ENCODE measurements at places on chromosomes 5 and 9. TPM values are rescaled to one million over a fixed set of nuclear protein-coding genes. Genes with fewer than 3 reads are reported as not detected.

Gene ALG2
- total RNA-seq: 38.2 TPM

Gene CMYA5
- 41.5 TPM for total RNA-seq

DNA sequence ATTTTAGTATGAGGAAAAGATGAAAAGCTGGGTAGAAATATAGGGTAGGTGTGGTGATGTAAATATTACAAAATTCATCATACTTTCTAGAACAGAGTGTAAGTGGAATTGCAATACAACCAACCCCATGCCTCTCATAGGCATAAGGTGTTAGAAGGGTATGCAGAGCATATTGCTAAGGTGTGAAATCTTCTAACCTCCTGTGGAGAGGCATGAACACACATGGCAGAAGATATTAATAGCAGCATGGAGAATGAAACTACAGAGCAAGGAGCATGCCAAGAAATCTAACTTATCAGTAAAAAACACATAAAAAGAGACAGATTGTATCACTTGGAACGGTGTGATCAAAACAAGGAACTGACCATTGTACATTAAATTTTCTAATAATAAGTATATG lies 441.5 kb downstream of the CDH18 start:
- H3K4me3 ChIP-seq: no peak overlapping the region
- H3K4me1 ChIP-seq: no peaks in the 10 kb centered on the region
- DNase-seq: no peak
- no peaks in the 10 kb centered on the region for H3K27me3 ChIP-seq

Gene SLC1A3
- 33.3 TPM for total RNA-seq

DNA sequence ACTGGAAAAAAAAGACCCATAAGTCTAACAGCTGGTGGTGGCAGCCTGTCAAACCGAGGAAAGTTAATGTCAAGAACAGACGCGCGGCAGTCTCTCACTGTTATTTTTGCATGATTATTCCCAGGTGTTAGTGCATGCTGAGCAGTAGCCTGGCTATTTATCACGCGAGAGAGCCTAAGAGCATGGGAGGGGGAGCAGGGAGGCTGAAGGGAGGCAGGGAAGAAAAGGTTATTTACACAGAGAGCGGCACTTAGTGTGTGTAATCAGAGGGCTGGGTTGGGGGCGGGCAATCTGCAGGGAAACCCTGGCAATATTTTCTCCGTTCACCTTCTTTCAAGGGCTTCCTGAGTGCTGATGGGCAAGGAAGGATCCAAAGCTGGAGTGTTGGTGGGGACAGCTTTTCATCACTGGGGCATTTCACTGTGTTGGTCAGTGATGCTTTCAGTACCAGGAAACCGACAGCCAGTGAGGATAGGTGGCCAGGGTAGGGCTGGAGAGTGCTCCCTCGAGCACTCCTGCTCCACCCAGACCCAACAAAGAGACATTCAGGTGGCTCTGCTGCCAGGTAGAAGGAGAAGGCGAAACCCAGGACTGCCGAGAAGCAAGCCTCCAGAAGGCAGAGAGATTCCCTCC lies 39.6 kb downstream of the ZNF608 start:
- peak; percentile 30 for DNase-seq
- H3K4me3 ChIP-seq: no peak overlapping the region
- H3K4me1 ChIP-seq: peaks cover 7% of the 10 kb centered on the region
- no peak overlapping the region for H3K27ac ChIP-seq
- H3K36me3 ChIP-seq: no peaks in the 10 kb centered on the region

DNA sequence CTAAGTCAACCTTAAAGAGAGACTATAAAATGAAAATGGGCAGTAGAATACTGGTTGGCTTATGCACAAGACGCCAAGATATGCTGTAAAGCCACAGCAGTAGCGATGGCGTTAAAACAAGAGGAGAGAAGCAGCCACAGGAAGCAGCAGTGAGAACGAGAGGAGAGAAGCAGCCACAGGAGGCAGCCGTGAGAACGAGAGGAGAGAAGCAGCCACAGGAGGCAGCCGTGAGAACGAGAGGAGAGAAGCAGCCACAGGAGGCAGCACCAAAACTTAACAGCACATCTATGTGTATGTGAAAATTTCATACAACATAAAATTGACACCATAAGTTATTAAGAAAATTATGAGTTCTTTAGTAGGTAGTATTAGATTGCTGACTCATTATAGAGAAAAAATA lies 2318.6 kb upstream of the ACO1 start:
- no peak for DNase-seq
- H3K4me1 ChIP-seq: no peaks in the 10 kb centered on the region
- no peak overlapping the region for H3K4me3 ChIP-seq

- no peak overlapping the region for H3K4me3 ChIP-seq
- H3K4me1 ChIP-seq: no peaks in the 10 kb centered on the region
- DNase-seq: no peak
- no peaks in the 10 kb centered on the region for H3K36me3 ChIP-seq
Measured at GRCh38 chr9:108654566-108654965, 201.2 kb downstream of the ACTL7B start.

Gene OR2Y1
- total RNA-seq: not detected

DNA sequence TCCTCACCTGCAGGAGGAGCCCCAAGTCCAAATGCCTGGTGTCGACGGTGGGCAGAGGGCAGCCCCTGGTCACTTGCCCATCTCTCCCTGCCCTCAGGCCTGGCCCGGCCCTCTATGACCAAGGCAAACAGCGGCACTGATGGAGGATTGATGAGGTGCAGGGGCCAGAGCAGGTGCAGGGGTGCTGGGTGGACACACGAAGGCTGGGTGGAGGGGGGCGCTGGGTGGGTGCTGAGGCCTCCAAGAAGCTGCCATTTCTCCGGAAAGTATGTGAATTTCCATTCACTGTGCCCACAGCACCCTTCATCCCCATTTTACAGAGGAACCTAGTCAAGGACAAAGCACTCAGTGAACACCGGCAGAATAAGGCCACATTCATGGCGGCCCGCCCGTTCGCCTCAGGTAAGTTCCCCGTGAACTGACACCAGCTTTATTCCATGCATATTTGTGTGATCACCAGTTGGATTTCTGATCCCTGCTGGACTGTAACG lies 143.8 kb upstream of the PPP1R26 start:
- H3K27ac ChIP-seq: no peak overlapping the region
- no peak for DNase-seq
- no peak overlapping the region for H3K4me3 ChIP-seq
- H3K4me1 ChIP-seq: peaks cover 3% of the 10 kb centered on the region

GRCh38 chr5:126351153-126351552 lies 72.1 kb upstream of the GRAMD2B start:
- no peak overlapping the region for H3K4me3 ChIP-seq
- H3K27me3 ChIP-seq: no peaks in the 10 kb centered on the region
- no peak for DNase-seq
- no peaks in the 10 kb centered on the region for H3K36me3 ChIP-seq
- peaks cover 2% of the 10 kb centered on the region for H3K4me1 ChIP-seq

Gene PFN3
- total RNA-seq: not detected

Gene PCDHGC3
- 67.7 TPM for total RNA-seq

GRCh38 chr9:129146441-129146941 lies 31.6 kb downstream of the IER5L start:
- H3K27me3 ChIP-seq: no peaks in the 10 kb centered on the region
- H3K4me1 ChIP-seq: peaks cover 43% of the 10 kb centered on the region
- no peaks in the 10 kb centered on the region for H3K36me3 ChIP-seq
- H3K27ac ChIP-seq: peak overlapping the region; percentile 92
- peak; percentile 66 for DNase-seq

- H3K36me3 ChIP-seq: no peaks in the 10 kb centered on the region
- H3K4me3 ChIP-seq: no peak overlapping the region
- H3K27ac ChIP-seq: no peak overlapping the region
- DNase-seq: no peak
Measured at GRCh38 chr9:71562140-71562539, 206.2 kb downstream of the CEMIP2 start.

DNA sequence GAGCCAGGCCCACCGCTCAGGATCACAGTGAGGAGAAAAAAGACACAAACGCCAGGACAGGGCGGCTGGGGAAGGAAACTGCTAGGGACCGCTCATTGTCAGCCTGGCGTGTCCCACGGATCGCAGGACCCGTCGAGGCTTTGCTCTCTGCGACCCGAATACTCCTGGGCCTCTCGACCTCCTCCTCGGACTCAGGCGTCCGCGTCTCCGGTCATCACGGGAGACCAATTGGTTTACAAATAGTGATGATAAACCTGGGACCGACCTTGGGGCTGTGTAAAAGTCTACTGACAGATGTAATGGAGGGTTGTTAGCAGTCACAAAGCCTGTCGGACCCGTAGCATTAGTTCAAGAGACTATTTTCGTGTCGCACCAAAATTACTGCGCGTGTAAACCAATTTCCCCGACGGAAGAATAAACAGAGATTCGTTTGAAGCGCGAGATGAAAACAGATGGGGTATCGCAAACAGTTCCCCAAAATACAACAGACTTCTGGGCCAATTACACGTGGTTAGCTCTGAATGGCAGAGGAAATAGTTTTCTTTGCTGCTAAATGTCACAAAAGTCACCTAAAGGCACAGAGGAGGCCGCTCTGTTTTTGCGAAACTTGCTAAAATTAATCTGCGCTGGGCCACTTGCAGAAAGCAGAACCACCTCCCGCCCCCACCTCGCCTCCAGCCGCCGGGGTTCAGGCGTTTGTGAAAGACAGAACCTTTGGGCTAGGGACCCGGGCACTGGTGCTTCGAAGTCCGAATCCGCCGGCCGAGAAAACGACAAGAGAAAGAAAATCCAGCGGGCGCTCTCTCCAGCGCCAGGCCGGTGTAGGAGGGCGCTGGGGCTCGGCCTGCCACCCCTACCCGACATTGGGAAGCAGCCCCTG lies 67.6 kb downstream of the FOXD1 start:
- no peak for DNase-seq
- no peaks in the 10 kb centered on the region for H3K36me3 ChIP-seq
- no peaks in the 10 kb centered on the region for H3K27me3 ChIP-seq
- peaks cover 5% of the 10 kb centered on the region for H3K4me1 ChIP-seq
- H3K4me3 ChIP-seq: no peak overlapping the region
- H3K27ac ChIP-seq: no peak overlapping the region

Gene MED27
- total RNA-seq: 17.5 TPM

- no peaks in the 10 kb centered on the region for H3K27me3 ChIP-seq
- no peak overlapping the region for H3K4me3 ChIP-seq
- H3K36me3 ChIP-seq: no peaks in the 10 kb centered on the region
- peaks cover 10% of the 10 kb centered on the region for H3K4me1 ChIP-seq
- H3K27ac ChIP-seq: no peak overlapping the region
Measured at GRCh38 chr5:470961-471749, 28.2 kb downstream of the EXOC3 start.

GRCh38 chr9:137114613-137115393 lies at the start of gene DPP7:
Gene DPP7, minus strand, starts transcription at chr9:137114733. Its CDS starts 20 bp downstream, at chr9:137114713.
- H3K4me1 ChIP-seq: peaks cover 4% of the 10 kb centered on the region
- H3K36me3 ChIP-seq: no peaks in the 10 kb centered on the region
- no peak within 1 kb of the TSS for H3K27ac ChIP-seq
- H3K27me3 ChIP-seq: no peaks in the 10 kb centered on the region
- H3K4me3 ChIP-seq: peak within 1 kb of the TSS; percentile 58
- DNase-seq: peak; percentile 79

Gene ADGRD2
- not detected for total RNA-seq

Gene PCDHB4
- 2.5 TPM for total RNA-seq

Gene TRIM14
- 3.6 TPM for total RNA-seq

DNA sequence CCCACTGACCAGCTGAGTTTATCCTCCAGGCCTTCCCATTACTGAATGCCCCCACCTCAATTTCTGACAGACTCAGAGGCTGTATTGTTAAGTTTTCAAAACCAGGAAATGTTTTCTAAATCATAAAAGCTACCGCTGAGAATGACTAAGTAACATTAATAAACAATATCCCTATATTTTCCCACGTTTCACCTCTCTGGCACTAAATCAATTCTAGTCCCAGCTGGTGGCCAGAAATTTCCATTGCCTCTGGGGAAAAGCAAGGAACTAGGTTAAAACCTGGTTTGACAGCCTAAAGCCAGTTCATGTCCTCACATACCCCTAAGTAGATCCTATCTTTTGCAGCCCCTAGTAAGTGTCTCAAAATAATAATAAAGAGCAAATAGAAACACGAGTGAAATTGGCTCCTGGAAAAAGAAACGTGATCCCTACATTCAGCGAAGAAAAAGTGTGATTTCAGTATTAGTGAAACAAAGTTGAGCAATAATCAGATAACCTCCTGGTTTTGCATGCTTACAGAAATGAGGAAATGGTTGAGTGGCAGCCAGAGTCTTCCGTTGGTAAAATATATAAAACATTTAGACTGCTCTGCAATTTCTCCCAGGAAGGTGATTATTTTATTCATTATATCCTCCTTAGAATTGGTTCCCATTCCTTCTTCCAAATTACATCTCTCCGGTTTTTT lies 110.9 kb downstream of the ESM1 start:
- no peaks in the 10 kb centered on the region for H3K4me1 ChIP-seq
- H3K27me3 ChIP-seq: no peaks in the 10 kb centered on the region
- H3K27ac ChIP-seq: no peak overlapping the region
- no peaks in the 10 kb centered on the region for H3K36me3 ChIP-seq
- H3K4me3 ChIP-seq: no peak overlapping the region
- no peak for DNase-seq

Gene HK3
- 3.4 TPM for total RNA-seq

DNA sequence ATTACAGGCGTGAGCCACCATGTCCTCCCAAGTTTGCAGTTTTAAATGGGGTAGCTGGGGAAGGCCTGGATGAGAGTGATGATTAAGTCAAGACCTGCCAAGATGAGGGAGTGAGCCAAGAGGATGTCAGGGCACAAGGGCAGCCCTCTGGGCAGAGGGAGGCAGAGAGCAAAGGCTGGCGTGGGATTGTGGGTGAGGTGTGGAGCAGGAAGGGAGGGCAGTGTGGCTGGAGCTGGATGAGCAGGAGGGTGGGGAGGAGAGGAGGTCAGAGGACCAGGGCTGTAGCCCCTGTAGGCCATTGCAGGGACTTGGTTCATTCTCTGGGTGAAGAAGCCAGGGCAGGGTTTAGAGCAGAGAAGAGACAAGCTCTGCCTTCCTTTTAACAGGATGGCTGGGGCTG lies 53.7 kb upstream of the CTNNA1 start:
- no peaks in the 10 kb centered on the region for H3K36me3 ChIP-seq
- no peaks in the 10 kb centered on the region for H3K27me3 ChIP-seq
- no peak overlapping the region for H3K4me3 ChIP-seq
- peaks cover 2% of the 10 kb centered on the region for H3K4me1 ChIP-seq
- no peak overlapping the region for H3K27ac ChIP-seq

GRCh38 chr9:93089481-93089991 lies 6.5 kb upstream of the CARD19 start:
- no peaks in the 10 kb centered on the region for H3K36me3 ChIP-seq
- DNase-seq: peak; percentile 14
- no peaks in the 10 kb centered on the region for H3K27me3 ChIP-seq
- no peak overlapping the region for H3K27ac ChIP-seq

Gene PCDHB2
- total RNA-seq: 4.0 TPM

DNA sequence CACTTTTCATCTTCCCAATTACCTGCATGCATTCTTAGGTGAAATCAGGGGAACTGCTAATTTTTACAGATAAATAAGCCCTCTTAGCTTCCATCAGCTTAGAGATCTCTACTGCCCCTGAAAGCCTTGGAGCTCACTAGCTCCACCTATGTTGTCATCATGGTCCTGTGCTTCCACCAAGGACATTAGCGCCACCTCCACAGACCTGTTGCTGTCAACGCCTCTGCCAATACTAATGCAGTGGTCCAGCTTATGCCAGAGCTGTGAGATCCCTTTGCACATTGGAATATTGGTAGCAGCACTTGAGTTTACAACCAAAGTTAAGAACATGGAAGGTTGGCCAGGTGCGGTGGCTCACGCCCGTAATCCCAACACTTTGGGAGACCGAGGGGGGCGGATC lies 7.7 kb upstream of the SHISAL2B start:
- H3K27ac ChIP-seq: no peak overlapping the region
- no peaks in the 10 kb centered on the region for H3K27me3 ChIP-seq
- DNase-seq: no peak
- no peaks in the 10 kb centered on the region for H3K4me1 ChIP-seq

- no peaks in the 10 kb centered on the region for H3K27me3 ChIP-seq
- H3K36me3 ChIP-seq: no peaks in the 10 kb centered on the region
- H3K4me1 ChIP-seq: no peaks in the 10 kb centered on the region
- H3K27ac ChIP-seq: no peak overlapping the region
Measured at GRCh38 chr5:180590543-180591310, 572 bp downstream of the SCGB3A1 start.
